Mesendoderm (in vitro differentiated cells): ENCODE measurements at places on chromosomes 12 and 14.
A peak's percentile ranks its signal among the peaks of the same experiment; 100 is the strongest.

DNA sequence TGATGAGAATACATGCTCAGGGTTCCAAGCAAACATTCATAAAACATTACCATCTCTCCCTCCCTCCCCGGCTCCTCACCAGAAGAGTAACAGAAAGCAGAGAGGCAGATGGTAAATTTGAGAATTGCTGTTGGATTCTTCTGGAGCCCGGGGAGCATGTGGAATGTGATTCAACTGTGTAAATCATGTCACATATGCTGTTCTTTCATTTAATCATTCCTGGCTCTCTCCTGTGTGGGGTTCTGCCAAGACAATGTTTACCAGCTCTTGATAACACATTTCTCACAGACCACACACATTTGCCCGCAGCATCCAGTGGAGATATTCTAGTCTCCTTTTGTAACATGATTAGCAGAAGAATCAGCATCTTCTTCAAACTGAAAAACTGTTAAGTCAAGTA, 23.4 kb upstream of the NR2C1 start:
- DNase-seq = no peak
- H3K27me3 ChIP-seq = no peaks in the 10 kb centered on the region
- no peak overlapping the region for H3K4me3 ChIP-seq

- no peaks in the 10 kb centered on the region for H3K27me3 ChIP-seq
- no peak for DNase-seq
- no peaks in the 10 kb centered on the region for H3K4me1 ChIP-seq
- no peak overlapping the region for H3K27ac ChIP-seq
- H3K36me3 ChIP-seq = no peaks in the 10 kb centered on the region
- no peak overlapping the region for H3K4me3 ChIP-seq
These were observed 22.3 kb upstream of the ELK3 start for GRCh38 chr12:96171905-96172304.

- H3K4me1 ChIP-seq = no peaks in the 10 kb centered on the region
- no peak overlapping the region for H3K27ac ChIP-seq
- no peak overlapping the region for H3K4me3 ChIP-seq
- H3K36me3 ChIP-seq = no peaks in the 10 kb centered on the region
- peak; percentile 65 for DNase-seq
These were observed 159.8 kb upstream of the DAAM1 start for GRCh38 chr14:59028476-59029202.

DNA sequence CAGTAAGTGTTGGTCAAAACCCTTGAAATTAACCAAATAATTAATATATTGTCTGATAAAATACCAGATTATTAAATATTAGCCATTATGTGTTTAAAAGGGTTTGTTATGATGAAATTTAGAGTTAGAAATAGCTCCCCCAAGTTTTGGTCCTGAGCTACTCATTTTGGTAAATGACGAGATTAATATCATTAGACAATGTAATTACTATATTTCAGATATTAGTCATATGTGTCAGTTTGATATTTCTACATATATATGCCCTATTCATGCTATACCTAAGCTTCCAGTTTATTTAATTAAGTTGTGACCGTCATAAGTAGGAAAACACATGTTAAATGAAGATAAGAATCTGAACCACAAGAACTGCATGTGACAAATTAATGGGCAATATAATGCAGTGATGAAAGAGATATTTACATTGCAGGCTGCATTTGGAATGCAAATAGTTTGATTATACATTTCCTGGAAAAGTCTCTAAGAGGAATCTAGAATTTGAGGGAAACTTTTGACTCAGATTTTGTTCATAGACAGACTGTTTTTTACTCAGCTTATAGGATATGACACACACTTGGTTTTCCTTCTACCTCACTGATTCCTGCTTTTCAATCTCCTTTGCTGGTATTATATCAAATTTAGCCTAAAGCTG, 70.5 kb downstream of the TBC1D30 start:
- no peaks in the 10 kb centered on the region for H3K27me3 ChIP-seq
- no peak overlapping the region for H3K27ac ChIP-seq
- no peaks in the 10 kb centered on the region for H3K4me1 ChIP-seq
- H3K4me3 ChIP-seq = no peak overlapping the region
- no peaks in the 10 kb centered on the region for H3K36me3 ChIP-seq
- no peak for DNase-seq

DNA sequence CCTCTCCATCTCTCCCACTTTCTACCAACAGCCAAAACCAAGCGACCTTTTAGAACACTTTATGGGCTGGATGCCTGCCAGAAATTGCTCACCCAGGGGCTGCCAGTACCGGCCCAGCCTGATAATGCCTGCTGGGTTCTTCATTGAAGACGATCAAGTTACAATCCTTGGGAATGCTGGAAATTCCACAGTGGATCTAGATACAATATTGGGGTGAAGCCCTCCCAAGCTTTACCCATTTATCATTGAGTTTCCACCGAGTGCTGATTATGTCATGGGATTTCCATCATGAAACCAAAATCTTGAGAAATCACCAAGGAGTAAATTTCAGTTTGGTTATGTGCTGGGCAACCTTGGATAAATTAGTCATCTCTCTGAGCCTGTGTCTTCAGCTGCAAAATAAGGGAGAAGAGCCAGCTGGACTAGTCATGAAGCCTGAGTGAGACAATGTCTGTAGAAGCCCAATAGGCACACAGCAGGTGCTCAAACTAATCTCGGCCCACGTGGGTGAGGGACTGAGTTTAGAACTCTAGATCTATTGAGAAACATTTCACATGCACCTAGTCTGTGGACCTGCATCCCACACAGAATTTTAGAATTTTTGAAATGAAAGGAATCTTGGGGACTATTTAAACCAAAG, 75.5 kb upstream of the CLMN start:
- H3K36me3 ChIP-seq = no peaks in the 10 kb centered on the region
- H3K4me1 ChIP-seq = no peaks in the 10 kb centered on the region

GRCh38 chr14:36625014-36625413, 36.6 kb upstream of the PAX9 start:
- H3K27me3 ChIP-seq = no peaks in the 10 kb centered on the region
- DNase-seq = no peak
- H3K27ac ChIP-seq = no peak overlapping the region
- no peaks in the 10 kb centered on the region for H3K36me3 ChIP-seq
- no peak overlapping the region for H3K4me3 ChIP-seq

DNA sequence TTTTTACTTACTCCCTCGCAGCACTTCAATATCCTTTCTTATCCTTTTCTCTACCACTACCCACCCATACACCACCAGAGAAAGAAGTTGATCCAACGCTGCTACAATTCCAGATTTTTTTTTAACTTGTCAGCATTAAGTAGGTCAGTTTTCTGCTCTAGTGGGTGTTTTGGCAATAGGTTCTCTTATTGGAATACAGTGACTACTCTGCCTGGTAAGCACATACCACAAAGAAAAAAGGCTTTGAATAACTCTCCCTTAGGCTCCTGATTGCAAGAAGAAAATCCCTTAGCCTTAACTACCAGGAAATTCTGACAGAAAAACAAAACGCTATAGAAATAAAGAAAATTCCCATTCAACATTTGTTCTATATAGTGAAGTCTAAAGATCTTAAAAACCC, 72.0 kb downstream of the NUMB start:
- no peak overlapping the region for H3K27ac ChIP-seq
- H3K27me3 ChIP-seq = no peaks in the 10 kb centered on the region

DNA sequence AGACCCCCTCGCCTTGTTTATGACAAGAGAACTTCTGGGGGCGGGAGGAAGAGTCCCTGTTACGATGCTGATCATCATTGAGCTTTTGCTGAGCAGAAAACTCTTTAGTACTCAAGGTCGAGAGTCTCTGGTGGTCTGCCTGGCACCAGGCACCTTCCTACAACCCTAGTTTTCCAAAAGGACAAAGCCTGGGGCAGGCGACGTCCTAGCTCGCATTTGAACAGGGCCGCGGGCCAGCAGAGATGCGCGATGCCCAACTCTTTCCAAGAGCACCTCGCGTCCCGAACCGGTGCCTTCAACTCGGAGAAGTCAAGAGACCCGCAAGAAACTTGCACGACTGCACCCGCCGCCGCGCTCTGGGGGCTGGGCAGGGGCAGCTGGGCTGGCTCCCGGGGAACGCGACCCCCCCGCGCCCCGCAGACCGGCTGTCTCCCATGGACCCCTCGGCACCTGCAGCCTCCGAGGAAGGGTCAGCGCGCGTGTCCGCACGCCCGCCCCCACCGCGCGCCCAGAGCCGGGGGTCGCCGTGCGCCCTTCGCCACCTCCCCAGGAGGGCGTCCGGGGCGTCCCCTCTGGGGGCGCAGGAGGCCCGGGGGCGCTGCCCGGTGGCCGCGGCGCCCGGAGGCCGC, 377 bp upstream of the BCL7A start:
- no peaks in the 10 kb centered on the region for H3K4me1 ChIP-seq
- DNase-seq = peak; percentile 31
- no peaks in the 10 kb centered on the region for H3K36me3 ChIP-seq
- H3K4me3 ChIP-seq = no peak overlapping the region
- no peak overlapping the region for H3K27ac ChIP-seq

- no peak overlapping the region for H3K27ac ChIP-seq
- H3K36me3 ChIP-seq = no peaks in the 10 kb centered on the region
- DNase-seq = no peak
- no peaks in the 10 kb centered on the region for H3K4me1 ChIP-seq
- no peak overlapping the region for H3K4me3 ChIP-seq
- H3K27me3 ChIP-seq = no peaks in the 10 kb centered on the region
These were observed 230.5 kb downstream of the AKAP6 start for GRCh38 chr14:32559590-32559989.

- H3K27me3 ChIP-seq = no peaks in the 10 kb centered on the region
- H3K4me3 ChIP-seq = no peak overlapping the region
- no peaks in the 10 kb centered on the region for H3K4me1 ChIP-seq
- no peaks in the 10 kb centered on the region for H3K36me3 ChIP-seq
- no peak overlapping the region for H3K27ac ChIP-seq
These were observed 13.4 kb downstream of the GRIP1 start for GRCh38 chr12:66665435-66665985.

DNA sequence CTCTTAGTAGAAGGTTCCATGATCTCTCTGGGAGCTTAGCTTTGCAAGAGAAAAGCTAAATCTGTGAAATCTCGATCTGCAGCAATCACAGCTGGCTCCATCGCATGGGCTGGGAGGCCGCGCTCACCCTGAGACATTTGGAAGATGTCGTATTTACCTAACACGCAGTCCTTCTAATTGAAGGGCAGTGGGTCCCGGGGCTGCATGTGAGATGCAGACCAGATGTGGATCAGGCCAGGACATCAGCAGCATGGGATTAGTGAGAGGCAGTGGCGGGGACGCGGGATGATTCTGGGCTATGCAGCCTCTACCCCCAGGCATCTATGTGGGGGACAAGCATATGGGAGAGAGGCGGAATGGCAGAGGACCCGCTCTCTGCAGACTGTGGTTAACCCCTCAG, 312.4 kb upstream of the RTL1 start:
- H3K27me3 ChIP-seq = no peaks in the 10 kb centered on the region
- H3K4me3 ChIP-seq = no peak overlapping the region
- DNase-seq = no peak
- no peaks in the 10 kb centered on the region for H3K4me1 ChIP-seq
- no peaks in the 10 kb centered on the region for H3K36me3 ChIP-seq

DNA sequence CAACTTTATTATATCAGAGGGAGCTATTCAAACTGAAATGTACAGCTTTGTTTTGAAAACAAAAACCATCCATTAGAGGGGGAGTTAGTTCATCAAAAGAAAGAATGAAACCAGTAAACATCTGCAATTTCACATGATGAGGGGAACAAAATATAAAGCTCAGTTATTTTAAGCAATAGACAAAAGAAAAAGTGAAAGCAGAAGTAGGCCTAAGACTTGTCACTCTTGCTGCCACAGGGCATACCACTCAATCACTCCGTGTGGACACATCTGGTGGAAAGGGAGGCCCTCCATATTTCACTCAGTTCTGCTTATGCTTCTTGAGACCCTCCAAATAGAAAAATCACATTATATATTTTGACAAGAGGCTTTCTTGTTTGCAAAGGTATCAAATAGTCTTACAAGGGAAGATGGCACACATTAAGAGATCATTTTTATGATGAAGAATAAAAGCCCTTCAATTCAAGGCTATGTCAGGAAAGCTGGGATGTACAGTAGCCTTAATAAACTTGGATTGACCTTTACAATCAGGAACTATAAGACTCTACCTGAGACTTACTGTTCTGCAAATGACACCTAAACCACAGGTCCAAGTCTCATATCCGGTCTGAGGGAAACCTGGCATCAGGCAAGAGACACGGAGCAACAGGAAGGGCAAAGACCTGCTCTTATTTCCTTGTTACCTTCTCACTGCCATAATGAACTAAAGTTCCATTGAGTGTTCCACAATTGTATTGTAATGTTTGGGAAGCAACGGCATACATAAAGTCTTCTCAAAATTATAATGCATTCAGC, 222.5 kb upstream of the GRIP1 start:
- no peak for DNase-seq
- H3K27ac ChIP-seq = no peak overlapping the region

DNA sequence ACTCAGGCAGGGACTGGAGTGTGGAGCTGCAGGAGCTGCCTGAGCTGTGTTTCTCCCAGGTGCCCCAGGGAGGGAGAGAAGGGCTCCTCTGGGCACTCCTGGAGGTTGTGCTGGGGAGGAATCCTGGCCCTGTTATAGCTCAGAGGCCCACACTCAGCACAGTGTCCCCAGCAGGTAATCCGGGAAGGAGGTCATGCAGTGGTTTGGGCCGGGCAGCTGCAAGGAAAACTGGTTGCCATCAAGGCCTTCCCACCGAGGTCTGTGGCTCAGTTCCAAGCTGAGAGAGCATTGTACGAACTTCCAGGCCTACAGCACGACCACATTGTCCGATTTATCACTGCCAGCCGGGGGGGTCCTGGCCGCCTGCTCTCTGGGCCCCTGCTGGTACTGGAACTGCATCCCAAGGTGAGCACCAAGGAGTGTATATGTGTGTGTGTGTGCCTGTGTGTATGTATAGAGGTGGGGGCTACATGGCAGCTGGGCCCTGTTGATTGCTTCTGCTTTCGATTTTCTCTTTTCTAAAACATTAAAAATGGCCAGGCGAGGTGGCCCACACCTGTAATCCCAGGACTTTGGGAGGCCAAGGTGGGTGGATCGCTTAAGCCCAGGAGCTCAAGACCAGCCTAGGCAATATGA, 2.0 kb downstream of the AMHR2 start:
- H3K4me1 ChIP-seq = peaks cover 9% of the 10 kb centered on the region
- no peaks in the 10 kb centered on the region for H3K36me3 ChIP-seq
- no peak for DNase-seq
- H3K4me3 ChIP-seq = no peak overlapping the region

GRCh38 chr14:64502456-64502855, 1.2 kb downstream of the ZBTB25 start:
- no peaks in the 10 kb centered on the region for H3K27me3 ChIP-seq
- H3K36me3 ChIP-seq = no peaks in the 10 kb centered on the region
- no peak overlapping the region for H3K27ac ChIP-seq
- DNase-seq = no peak

DNA sequence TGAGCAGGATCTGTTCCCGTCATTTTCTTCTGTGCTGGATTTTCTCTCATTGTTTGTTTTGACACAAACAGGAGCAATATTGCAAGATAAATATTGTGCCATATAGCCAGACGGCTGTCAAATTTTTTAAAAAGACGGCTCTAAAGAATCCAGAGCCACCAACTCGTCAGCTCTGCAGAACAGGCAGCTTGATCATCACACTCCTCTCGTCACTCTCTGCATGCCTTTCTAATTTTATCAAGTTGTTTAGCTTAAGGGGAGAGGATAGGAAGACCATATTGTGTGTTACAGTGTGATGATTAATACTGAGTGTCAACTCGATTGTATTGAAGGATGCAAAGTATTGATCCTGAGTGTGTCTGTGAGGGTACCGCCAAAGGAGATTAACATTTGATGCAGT, 562.8 kb downstream of the GALC start:
- H3K4me3 ChIP-seq = no peak overlapping the region
- H3K36me3 ChIP-seq = no peaks in the 10 kb centered on the region
- no peak overlapping the region for H3K27ac ChIP-seq
- H3K27me3 ChIP-seq = no peaks in the 10 kb centered on the region
